Stimulated activated CD8-positive, alpha-beta memory T cell treated with anti-CD3 and anti-CD28 coated beads, Interleukin-2, amount 100 ng/mL, for 48 hours (primary cell): ENCODE measurements at places on chromosomes 2 and 18.

DNA sequence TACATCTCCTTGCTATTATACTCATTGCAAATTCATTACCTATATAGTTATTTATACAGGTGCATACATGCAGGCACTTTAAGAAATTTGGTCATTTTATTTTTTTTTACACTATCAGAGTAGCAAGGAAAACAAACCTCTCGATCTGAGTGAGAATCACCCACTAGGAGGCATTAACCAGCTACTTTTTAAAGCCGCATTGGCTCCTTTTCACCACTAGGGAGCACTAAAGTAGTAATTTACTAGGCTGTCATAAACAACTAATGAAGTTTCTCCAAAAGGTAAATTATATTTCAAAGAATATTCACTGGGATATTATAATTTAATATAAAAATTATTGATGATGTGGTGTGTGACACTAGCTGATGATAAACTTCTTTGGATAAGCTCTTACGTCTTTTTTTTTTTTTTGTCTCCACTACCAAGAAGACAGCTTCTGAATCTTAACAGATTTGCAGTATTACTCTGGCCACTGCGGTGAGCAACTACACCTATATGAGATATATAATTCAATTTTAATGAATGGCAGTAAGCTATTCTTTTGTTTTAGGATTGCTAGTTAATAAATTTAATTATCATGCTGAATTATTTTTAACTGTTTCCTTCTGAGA is 101.9 kb downstream of the NOL4 start:
- DNase-seq, result no peak

- no peak for DNase-seq
Observed at GRCh38 chr2:221999166-221999565, 299.6 kb downstream of the PAX3 start.

GRCh38 chr2:113896791-113897190 is 6.9 kb downstream of the ACTR3 start:
- no peak for DNase-seq

GRCh38 chr2:173296235-173296634 is 58.4 kb upstream of the CDCA7 start:
- DNase-seq, result no peak

GRCh38 chr2:23037596-23037995 is 347.4 kb upstream of the KLHL29 start:
- DNase-seq, result no peak

DNA sequence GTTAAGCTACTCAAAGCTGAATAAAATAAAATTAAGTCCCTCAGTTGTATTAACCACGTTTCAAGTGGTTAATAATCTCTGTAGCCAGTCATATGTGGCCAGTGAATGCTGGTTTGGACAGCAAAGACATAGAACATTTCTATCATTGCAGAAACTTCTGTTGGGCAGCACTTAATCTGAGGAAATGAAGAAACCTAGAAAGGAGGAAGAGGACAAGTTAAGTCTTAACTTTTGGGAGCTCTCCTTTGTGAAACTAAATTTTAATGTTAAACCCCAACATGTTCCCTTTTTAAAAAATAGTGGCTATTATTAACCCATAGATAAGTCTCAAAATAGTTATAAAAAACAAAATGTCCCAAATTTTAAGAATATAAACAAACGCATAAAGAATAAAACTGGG is 421.3 kb downstream of the ARHGAP15 start:
- DNase-seq, result no peak

DNA sequence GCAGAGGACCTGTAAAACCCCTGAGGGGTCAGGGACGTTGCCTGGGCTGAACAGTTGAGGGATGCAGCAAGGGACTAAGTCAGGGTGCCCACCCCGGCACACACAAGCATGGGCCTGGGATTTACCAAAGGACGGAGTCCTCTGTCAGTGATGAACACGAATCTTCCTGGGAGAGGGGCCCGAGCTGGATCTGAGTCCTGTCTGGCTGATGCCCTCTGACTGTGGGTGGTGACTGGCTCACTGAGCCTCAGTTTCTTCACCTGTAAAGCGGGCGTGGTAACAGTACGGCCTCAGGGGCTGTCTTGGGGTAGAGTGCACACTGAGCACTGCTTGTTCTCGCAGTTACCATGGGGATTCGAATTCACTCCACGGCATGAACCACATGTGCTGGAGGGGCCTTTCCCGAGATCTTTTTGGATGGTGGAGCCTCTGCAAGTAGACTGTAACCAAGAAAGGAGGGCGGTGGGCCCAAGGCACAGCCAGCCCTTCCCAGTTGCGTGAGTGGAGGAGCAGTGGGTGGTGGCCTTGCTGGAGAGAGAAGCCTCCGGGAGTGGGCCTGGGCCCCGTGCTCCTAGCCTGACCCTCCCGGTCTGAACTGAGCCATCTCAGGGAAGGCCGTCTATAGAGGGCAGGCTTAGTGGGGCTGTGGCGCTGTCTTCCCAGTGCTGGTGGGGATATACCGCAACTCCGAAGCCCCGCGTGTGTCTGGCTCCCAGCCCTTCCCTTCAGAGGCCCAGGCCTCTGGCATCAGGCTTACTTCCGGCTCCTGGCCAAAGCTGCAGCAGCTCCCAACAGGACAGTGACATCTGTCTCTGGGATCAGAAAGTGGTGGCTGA is 130.8 kb upstream of the HS6ST1 start:
- DNase-seq, result no peak

GRCh38 chr18:3071676-3072075 is 58.7 kb upstream of the LPIN2 start:
- DNase-seq, result no peak

DNA sequence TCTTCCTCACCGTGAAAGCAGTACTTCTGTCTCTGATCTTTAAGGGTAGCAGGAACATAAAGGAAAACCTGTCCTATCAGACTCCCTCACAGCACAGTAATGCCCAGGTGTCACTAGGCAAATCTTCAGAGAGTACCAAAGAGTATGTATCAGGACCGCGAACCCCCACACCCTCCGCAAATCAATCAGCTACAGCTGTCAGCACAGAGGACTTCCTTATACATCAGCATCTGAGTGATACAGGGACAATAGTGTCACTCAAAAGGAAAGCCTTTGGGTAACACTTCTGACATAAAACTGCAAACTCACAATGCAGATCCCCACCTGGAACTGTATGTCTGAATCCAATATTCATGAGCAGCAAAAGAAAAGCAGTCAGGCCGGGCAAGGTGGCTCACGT is 2.6 kb downstream of the AFG3L2 start:
- DNase-seq, result no peak

- no peak for DNase-seq
Observed at GRCh38 chr18:68925268-68925667, 127.4 kb downstream of the CCDC102B start.

- DNase-seq, result no peak
Observed at GRCh38 chr2:35503738-35504199, 851.8 kb upstream of the CRIM1 start.

DNA sequence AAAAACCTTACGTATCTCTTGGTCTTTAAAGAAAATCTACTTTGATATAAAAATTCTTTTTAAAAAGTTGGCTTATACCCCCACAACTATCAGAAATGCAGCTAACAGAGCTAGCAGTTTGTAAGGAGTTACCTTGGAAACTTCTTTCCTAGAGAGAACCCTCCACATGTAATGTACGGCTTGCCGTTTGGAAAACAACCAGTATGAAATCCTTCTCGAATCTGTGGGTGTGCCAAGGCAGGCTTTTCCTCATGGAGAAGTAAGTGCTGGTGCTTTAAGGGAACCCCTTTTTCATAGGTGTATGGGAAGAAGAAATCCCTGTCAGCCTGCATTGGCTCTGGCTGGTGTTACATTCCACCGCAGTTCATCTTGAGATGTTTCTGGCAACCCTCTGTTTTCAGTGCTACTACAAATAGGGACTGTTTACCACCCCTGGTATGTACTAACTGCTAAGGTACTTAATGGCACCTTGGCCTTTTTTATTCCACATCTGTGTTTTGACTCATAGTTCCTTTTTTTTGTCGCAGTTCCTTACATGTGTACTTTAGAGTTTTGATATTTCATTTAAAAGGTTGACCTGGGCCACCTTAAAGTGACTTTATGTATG is 248.4 kb downstream of the FHOD3 start:
- no peak for DNase-seq
